Urinary bladder (tissue), 4 donors: ENCODE measurements at places on chromosomes 2 and 18.
A peak's percentile ranks its signal among the peaks of the same experiment; 100 is the strongest.

- no peak for DNase-seq
Observed at GRCh38 chr2:237889016-237889415, 29.6 kb downstream of the RAMP1 start.

DNA sequence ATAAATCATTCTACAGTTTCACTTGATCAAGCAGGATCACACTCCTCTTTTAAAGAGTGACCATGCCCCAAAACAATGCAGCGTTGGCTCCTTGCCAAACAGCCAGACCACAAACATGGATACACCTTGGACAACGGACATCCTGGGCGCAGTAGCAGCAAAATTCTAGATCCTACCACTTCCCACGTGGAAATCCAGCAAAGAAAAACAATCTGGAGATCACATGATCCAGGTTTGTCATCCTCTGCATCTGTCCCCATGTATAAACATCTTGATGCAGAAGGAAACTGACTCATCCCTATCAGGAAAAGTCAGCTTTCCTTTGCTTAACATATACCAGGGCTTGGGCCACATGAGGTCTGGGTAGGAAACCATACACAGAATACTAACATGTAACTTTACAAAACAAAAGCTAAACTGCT, 53.1 kb downstream of the ZNF521 start:
- no peak for DNase-seq

GRCh38 chr18:9575558-9575957, 38.8 kb downstream of the PPP4R1 start:
- DNase-seq = peak; percentile 70

DNA sequence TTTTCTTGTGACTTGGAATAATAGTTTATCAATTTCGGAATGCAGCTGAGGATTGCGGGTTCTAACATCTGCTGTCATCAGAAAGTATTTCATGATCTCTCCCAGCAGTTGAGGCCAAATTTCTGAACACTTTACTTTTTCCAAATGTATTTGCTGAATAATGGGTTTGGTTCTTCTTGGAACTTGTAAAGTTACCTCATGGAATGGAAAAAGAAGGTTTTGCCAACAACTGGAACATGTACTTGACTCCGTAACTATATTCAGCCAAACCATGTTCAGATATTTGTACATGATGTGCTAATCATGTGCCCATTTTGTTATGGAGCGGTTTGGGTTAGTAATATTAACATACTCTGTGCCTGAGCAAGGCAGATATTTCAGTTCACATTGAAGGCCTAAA, 119.6 kb downstream of the LCLAT1 start:
- no peak for DNase-seq

GRCh38 chr2:175017618-175018414, 12.6 kb upstream of the CHN1 start:
- no peak for DNase-seq
